ENCODE measurements at places on chromosomes 1 and 21. TPM values are rescaled to one million over a fixed set of nuclear protein-coding genes. Genes with fewer than 3 reads are reported as not detected.
A peak's percentile ranks its signal among the peaks of the same experiment; 100 is the strongest.

The NBPF6 gene
- polyA plus RNA-seq = not detected

The ADORA3 gene
- 0.89 TPM for polyA plus RNA-seq

The AKR7A2 gene
- polyA plus RNA-seq = 74.7 TPM

The NR5A2 gene
- polyA plus RNA-seq = 2.4 TPM

The CFH gene
- 32.9 TPM for polyA plus RNA-seq

The RSBN1 gene
- 33.7 TPM for polyA plus RNA-seq

The PDPN gene
- polyA plus RNA-seq = 16.9 TPM

The AADACL3 gene
- not detected for polyA plus RNA-seq

The PPFIA4 gene
- 6.6 TPM for polyA plus RNA-seq

The SV2A gene
- polyA plus RNA-seq = 9.0 TPM

The TRIM58 gene
- polyA plus RNA-seq = 1.2 TPM

The OR2T10 gene
- not detected for polyA plus RNA-seq

GRCh38 chr21:26849428-26850115, 4.4 kb upstream of the ADAMTS1 start:
- no peak for DNase-seq

DNA sequence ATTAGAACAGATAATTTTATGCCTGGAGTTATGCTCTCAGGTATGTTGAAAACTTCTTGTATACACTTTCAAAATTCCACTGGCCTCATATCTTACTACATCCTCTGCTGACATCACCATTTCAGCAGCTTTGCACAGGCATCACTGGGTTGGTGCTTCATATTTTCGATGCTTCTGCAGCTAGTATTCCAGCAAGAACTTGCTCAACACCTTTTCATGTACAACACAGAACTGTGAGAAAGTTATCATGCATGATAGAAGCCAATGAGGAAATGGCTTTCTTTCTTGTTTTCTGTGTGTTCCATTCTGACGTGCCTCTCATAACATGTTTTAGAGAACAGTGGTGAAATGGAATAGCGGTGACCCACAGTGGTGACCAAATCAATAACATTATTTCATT, 5.1 kb upstream of the GBP5 start:
- no peak for DNase-seq

- no peak for DNase-seq
These were observed 1.3 kb upstream of the DNAJC16 start for GRCh38 chr1:15525050-15526020.

- no peak for DNase-seq
These were observed 12.2 kb downstream of the TRMT13 start for GRCh38 chr1:100145116-100145515.

DNA sequence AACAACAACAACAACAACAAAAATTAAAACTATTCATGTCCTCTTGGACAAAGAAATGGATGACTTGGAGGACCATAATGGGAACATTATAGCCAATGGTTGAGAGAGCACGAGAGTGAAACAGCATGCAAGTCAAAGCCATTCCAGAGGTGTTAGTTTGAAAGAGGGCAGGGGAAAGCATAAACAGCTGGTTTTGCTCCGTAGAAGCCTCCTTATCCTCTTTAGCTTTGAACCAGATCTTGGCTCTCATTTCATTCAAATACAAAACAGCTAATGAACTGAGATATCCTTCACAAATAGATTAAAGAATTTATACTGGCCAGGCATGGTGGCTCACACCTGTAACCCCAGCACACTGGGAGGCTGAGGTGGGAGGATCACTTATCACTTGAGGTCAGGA, 8.7 kb upstream of the SMG7 start:
- DNase-seq = no peak

DNA sequence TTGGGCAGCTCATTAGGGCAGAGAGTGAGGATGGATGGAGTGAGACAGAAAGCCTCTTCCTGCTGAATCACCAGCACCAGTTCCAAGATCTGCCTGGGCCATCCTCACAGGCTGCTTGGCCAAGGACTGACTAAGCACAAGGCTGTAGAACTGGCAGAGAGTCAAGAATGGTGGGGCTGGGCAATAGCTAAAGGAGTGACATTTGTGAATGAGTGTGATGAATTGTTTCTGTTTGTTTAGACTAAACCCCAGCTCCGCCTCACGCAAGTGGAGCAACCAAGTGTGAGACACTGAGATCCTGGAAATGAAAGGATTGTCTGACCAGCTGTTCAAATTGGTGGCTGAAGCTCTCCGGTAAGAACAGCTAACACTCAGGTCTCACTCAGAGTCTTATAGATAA, 38.6 kb downstream of the BRINP2 start:
- no peak for DNase-seq

GRCh38 chr1:223785808-223786207, 59.9 kb downstream of the TP53BP2 start:
- no peak for DNase-seq

GRCh38 chr1:27296773-27297291, 25.1 kb upstream of the TMEM222 start:
- DNase-seq = no peak

GRCh38 chr1:21572221-21572620, 63.0 kb downstream of the ALPL start:
- no peak for DNase-seq

DNA sequence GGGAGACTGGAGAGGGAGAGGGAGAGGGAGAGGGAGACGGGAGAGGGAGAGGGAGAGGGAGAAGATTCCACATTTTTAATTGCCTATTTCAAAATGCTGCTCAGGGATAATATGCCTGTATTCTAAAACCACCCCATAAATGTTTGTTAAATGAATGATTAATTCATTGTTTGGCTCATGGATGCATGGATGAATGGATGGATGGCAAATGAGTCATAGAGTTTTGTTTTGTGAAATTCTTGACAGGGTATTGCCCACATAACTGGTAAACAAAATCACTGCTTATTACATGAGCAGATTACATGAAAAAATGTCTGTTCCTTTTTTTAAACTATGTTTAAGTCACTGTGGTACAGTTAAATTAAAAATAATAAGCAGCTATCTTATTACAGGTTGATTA, 220.4 kb downstream of the ZP4 start:
- DNase-seq = no peak

DNA sequence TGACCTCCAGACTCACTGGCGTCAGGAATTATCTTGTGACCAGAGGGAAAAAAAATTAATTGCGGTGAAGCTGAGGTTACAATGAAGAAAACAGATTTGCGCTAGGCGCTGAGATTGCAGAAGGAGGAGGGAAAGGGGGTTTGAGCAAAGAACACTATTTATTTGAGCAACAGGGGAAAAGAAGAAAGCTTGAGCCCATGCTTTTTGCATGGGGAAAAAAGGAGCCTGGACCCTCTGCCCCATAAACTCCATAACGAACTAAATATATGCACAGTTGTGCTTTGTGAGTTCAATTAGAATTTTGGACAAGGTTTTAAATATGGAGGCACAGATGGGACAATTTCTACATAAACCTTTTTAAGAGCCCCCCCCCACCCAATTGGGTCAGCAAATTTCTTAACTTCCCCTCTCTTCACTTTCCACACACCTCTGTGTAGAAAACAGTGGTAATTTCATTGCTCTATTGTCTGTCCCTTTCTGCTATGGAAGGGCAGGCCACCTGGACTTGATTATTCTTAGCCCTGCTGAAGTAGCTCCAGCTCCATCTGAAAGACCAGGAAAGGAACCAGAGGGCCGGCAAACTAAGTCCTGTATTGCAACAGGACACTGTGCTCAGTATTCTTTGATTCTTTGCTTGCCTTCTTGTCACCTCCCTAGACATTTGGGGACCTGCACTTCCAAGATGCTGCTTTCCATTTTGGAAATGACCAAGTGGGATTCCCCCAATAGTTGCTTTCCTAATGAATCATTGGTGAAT, 862 bp upstream of the ID3 start:
- no peak for DNase-seq

GRCh38 chr1:183633676-183634343, 1.8 kb downstream of the ARPC5 start:
- DNase-seq = no peak

- DNase-seq = no peak
These were observed 554.7 kb upstream of the ZRANB2 start for GRCh38 chr1:71635568-71635967.

DNA sequence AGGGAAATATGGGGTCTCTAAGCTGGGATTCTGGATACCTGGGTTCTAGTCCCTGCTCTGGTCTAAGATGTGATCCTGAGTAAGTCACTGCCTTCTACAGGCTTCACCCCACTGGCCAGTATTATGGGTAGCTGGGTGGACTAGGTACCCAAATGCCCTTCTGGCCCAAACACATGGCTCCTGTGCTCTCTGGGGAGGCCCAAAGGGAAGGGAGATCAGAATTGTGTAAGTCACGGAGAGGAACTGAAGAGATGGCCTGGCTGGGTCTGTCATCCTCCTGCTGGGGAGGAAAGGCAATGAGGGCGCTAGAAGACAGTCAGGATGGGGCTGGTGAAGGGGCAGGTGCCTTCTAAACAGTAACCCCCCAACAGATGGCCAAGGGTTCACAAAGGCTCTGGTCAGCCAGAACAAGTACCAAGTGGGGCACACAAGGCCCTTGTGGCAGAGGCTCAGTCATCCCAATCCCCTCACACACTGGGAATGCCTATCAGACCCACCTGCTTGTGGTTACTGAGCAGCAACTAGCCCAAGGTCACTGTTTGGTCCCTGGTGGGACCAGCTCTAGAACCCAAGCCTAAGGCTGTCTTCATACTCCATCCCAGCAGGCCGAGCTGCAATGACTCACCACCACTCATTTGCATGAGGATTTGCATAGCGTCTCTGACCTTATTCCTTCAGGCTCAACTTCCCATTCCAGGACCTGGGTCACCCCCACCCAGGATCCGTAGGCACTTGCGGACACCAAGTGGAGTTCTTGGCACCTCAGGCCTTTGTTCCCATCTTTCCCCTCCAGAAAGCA, 9.2 kb downstream of the MEF2D start:
- no peak for DNase-seq

GRCh38 chr1:36534711-36535412, 52.1 kb upstream of the CSF3R start:
- no peak for DNase-seq

DNA sequence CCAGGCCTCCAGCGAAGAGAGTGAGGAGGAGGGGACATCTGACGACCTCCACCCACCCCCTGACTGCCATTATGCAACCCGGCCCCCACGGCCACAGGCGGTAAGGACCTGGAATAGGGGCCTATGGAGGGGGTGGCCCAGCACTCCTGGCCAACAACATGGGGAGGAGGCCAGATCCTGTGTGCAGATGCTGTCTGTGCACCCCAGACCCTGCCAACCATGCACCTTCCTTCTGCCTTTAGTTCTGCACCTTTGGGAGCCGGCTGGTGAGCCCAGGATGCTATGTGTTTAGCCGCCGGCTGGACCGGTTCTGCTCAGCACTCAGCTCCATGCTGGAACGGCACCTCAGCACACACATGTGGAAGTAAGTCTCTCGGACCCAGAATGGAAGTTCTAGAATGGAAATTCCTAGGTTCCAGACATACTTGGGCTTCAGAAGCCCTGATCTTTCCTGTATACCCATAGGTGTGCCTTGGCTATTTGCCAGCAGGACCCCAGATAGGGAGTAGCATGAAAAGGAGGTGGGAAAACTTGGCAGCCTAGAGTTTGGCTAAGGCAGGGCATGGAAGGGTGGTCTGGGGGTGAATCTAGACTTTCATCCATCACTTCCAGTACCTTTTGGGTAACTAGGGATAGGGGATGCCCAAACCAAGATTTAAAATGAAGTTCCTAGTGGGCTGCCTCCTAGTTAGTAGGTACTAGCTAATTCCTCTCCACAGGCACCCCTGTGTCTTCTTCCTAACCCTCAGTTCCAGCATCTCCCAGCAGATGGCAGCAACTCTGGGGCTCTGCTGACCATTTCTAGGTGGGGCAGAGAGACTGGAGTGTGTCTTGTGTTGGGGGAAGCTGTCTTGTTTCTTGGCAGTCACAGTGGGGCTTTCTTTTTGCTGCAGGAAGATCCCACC, 3.6 kb upstream of the CYB561D1 start:
- DNase-seq = no peak

DNA sequence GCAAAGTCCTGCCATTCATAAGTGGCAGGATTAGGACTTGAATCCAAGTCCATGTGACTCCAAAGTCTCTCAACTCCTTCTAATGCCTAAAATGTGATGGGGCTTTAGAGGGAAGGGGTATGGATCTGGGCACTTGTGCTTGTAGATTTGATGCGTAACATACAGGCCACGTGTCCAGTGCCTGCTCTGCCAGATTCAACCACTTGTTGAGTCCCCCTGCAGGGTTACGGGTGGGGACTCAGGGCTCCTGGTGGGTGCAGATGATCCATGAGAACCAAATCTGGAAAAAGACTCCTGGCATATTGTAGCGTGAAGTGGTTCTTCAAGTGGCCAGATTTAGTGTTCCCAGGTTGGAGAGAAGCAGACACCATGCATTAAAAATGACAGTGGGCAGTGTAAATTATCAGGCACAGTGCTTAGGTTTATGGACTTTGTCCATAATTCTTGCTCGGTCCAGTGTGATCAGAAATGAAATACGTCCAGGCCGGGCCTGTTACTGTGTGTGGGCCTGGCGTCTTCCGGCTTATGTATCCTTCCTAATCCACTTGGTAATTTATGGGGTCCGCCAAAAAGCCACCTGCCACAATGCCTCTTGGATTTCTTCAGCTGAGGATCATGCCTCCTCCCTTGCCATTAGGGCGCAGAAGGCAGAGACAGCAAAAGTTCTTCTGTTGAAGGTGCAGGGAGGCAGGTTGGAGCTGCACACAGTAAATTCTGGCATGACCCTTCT, 51.2 kb upstream of the LRP8 start:
- peak; percentile 27 for DNase-seq

- DNase-seq = no peak
These were observed 291.6 kb downstream of the PLPP3 start for GRCh38 chr1:56287721-56288120.

DNA sequence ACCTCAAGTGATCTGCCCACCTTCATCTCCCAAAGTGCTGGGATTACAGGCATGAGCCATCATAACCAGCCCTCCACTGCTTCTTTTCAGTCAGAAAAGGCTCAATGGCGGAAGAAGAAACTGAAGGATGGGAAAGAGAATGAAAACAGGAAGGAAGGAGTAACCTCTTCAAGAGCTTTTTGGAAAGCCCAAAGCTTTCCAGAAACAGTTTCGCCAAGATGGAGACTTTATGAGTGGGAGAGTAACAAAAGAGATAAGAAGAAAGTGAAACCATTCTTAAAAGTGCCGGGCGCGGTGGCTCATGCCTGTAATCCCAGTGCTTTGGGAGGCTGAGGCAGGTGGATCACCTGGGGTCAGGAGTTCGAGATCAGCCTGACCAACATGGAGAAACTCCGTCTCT, 62.7 kb upstream of the NBL1 start:
- no peak for DNase-seq

- DNase-seq = no peak
These were observed 28.1 kb upstream of the PLXNA2 start for GRCh38 chr1:208272311-208272710.

- DNase-seq = no peak
These were observed 294.0 kb downstream of the SMYD3 start for GRCh38 chr1:246213036-246213435.

Data from right renal cortex interstitium (tissue), 3 donors.